ENCODE measurements at places on chromosomes 2 and 18.

DNA sequence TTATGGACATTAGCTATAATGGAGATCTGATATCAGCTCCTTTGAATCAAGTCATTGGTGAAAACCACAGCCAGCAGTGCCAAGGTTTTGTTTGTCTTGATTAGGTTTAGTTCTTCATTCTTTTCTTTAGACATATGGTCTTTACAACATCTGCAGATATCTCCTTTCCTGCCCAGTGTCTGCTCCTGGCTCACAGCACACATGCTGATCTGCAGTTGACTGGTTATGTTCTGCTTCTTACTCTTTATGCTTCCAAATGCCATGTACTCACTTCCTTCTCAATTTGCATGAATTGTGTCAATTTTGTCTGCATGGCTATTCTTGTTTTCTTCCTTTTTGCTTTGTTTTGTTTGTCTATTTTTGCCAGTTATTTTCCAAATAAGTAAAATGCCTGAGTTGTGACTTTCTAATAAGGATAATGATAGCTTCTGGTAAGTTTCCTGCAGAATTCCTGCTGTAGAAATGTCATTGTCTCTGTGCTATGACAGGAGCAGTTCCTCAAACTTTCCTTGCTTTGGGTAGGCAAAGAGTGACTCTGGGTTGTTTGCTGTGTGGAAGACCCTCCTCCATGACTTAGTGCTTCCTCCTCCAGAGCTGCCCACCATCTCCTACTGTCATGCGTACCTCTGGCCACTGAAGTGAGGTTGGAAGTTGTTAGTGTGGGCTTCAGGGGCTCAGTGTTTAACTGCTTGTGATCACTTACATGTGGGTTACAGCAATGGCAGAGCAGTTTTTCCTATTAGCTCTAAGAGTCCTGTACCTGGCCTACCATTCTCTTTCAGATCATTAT, 8.2 kb downstream of the ARHGAP25 start:
- no peak for DNase-seq

- DNase-seq, result no peak
Measured at GRCh38 chr2:154554046-154554445, 144.4 kb upstream of the KCNJ3 start.

- DNase-seq, result no peak
Measured at GRCh38 chr2:23545811-23546210, 160.8 kb downstream of the KLHL29 start.

- peak; percentile 20 for DNase-seq
Measured at GRCh38 chr2:145751629-145752028, 1231.7 kb upstream of the ZEB2 start.

DNA sequence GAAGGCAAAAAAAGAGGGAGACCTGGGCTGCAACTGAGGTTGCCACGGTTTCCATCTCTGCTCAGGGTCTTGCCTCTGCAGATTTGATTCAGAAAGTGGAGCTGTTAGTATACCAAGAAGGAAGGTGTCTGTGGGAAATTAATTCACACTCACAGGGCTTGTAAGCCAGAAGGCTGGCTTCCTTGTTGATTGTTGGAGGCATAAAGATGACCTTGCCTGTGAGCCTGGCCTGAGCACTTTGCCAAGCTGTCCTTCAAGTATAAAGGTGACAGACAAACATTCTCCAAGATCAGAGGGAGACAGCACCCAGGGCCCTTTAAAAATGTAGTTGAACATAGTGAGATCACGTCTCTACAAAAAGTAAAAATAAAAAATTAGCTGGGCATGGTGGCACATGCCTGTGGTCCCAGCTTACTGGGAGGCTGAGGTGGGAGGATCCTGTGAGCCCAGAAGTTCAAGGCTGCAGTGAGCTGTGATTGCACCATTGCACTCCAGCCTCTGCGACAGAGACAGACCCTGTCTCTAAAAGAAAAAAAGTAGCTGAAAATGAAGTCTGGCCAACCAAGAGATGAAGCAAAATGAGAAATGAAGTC, 91.2 kb upstream of the UXS1 start:
- no peak for DNase-seq

DNA sequence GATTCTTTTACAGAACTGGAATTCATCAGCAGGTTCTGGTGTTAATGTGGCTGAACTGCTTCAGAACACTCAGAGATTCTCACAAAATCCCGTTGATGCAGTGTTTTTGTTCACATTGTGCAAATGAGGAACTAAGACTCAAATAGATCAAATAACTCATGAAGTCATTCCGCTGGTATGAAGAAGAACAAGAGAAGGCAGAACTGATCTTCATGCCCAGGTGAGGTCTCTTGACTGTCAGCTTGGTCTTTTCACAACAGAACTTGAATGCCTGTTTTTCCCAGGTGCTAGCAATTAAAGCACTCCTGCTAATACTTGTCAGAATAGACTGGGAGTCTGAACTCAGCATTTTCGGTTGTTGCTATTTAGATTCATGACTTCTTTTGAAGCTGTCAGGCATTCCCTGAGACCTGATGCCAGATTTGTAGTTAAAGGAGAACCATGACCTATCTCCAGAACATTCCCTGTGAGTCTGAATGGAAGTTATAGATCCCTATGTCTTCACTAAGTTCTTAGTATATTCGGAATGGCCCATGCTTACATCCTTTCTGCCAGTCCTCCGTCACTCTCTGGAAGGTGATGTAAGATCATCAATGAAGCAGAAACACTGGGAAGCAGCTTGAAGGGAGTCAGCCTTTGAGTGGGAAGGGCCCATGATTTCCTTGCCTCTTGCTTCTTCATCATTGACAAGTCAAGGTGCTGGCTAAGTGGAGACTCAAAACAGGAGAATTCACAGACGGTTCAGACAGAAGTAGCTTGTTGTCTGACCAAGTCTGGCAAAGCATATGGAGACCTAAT, 155.7 kb downstream of the MTCL1 start:
- no peak for DNase-seq

DNA sequence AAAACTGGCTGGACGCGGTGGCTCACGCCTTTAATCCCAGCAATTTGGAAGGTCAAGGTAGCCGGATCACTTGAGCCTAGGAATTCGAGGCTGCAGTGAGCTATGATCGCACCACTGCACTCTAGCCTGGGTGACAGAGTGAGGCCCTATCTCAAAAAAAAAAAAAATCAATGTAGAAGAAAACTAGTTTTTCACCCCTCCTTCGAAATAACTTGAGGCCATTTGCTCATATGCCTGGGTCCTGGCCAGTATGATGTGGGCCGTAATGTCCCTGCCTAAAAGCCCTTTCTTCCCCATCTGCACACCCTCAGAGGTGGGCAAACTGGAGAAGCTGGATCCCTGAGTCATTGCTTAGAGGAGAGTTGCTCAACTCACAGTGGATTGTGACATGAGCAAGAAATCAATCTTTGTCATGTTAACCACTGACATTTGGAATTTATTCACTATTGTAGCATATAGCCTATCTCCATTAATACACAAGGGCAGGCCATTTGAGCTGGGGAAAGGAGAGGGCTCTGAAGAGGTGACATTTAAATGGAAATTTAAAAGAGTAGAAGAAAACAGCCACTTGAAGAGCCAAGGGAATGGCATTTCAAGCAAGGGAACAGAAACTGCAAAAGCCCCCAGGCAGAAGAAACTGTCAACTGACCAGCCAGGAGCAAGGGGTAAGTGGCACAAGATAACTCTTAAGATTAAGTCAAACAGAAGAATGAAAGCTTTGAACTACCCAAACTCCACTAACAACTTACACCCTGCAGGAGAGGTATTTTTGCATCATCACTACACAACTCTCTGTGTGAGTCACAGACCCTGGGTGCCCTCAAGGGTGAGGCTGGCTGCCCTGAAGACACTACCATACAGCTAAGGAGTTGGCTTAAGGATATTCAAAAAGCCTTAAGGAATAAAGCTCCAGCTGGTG, 7.6 kb upstream of the METTL21A start:
- DNase-seq, result no peak

DNA sequence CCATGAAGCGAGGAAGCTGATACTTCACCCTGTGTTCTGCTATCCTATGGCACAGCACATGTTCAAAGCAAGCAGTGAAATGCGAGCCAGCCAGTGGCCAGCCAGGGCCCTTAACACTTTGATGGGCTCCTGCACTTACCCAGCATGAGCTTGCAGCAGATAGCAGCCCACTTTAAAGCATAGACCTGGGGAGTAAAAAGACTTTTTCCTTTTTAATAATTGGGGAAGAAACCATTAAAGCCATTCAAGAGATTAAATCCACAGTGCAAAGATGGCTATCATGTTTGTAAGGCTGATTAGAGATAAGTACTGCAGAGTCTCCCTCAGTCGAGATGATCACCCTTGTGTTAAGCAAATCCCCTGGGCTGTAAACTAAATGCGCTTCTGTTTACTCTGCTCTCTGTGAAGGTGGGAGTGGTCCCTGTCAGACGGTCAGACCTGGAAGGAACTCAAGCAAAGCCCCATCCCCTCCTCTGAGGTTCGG, 15.7 kb downstream of the CCBE1 start:
- no peak for DNase-seq

GRCh38 chr2:20575935-20576597, 74.8 kb downstream of the HS1BP3 start:
- DNase-seq, result no peak

DNA sequence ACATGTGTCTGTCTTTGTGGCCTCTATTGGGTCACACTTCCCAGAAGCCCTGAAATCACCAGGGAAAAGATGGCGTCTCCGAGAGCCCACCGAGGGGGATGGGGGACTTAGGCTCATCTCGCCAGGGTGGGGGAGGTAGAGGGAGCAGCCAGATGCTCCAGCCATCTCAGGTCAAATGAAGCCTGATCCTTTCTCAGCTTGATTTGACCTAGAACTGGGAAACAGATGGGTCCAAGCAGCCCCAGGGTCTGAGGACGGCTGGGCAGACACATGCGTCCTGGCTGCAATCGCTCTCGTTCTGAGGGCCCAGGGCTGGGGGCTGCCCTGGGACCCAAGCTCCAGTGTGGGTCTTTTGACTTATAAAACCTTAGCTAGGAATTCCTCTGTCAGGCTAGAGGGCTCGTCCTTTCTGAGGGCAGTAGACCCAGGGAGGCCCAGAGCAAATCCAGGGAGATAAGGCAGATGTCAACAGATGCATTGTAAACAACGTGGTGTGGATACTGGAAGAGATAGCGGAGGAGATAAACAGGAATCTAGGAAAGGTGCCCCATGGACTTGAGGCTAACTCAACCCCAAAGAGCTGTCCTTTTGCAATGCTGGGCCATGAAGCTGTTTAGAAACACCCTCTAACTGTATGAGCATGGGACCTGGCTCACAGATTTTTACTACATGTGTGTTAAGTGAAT, 127.7 kb downstream of the MYCN start:
- DNase-seq, result no peak

DNA sequence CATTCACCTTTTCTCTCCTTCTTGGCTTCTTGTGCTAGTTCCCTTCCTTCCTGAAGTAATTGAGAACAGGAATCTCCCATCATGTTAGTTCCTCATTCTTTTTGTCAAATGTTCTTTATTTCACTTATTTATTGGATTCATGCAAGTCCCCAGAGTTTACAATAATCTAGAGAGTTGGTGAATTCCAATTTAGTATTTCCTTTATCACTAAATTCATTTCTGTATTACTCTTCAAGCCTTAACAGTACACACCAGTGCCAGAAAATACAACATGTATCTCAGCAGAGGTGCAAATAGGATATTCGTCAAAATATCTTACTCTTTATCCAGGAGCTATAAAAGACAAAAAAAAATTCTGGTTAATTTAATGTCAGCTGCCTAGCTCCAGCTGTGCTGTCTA, 121.9 kb upstream of the SETBP1 start:
- DNase-seq, result no peak

DNA sequence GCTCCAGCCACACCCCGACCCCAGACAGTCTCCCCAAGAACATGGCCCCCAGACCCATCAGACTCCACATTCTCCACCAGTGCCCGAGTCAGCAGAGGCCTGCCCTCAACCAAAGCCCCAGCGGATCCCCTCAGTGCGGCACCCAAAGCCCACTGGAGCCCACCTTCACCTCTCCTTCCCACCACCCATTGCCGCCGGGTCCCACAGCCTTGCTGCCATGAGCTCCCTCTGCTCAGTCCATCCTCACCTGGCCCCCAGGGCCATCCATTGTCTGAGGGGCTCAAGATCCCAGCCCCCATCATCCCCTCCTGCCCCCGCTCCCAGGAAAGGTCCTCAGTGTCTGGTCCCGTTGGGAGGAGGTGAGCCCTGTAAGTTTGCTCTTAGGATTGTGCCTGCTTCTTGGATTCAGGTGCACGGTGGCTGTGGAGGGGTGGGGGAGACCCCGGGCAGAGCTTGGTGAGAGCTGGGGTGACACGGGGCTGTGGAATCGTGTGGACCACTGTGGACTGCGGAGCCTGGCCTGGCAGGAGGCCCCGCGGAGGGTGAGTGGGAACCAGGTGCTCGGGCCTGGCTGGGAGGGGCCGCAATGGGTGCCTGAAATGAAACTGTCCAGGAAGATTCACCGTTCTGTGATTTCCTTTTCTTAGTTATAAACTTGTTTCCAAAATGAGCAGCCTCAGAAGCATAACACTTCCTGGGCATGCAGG, 32.7 kb upstream of the GPC1 start:
- no peak for DNase-seq

DNA sequence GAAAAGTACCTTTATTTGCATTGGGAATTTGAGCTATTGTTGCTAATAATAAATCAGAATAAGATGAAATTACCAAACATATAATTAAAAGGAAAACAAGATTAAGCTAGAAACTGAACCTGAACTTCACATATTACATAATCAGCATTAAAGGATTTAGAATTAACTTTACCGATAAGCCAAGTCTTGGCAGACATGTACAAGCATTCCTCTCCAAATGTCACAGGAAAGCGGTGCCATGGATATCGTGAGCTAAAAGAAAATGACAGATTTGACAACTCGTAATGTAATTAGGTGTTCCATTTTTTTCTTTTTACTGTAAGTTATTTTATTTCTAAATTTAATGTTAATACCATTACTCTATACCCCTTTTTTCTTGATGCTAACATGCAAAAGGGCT, 55.1 kb upstream of the CD302 start:
- no peak for DNase-seq

GRCh38 chr2:38534746-38535403, 67.9 kb downstream of the HNRNPLL start:
- DNase-seq, result no peak

- peak; percentile 65 for DNase-seq
Measured at GRCh38 chr2:232611559-232612218, 21.7 kb upstream of the EFHD1 start.

- no peak for DNase-seq
Measured at GRCh38 chr18:37272226-37272625, 293.4 kb downstream of the CELF4 start.

DNA sequence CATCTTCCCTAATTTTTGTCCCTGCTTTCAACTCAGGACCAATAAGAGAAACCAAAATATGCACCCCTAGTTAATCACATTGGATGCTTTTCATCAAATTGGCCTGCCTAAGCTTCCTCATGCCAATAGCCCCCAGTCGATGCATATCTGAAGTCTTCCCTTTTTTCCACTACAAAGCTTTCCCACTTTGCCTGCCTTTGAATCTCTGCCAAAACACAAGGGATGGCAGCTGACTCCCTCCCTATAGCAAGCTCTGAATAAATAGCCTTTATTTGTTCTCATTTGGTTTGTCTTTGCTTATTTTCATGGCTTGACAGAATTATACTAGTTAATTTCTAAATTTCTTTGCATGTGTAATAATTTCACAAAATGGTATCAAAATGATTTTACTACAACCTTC, 621.2 kb downstream of the MBD2 start:
- no peak for DNase-seq

- DNase-seq, result no peak
Measured at GRCh38 chr2:118584062-118584749, 263.2 kb downstream of the EN1 start.

GRCh38 chr2:29606104-29607037, 315.0 kb downstream of the ALK start:
- no peak for DNase-seq

GRCh38 chr2:36404754-36405153, 49.2 kb downstream of the CRIM1 start:
- DNase-seq, result no peak

- DNase-seq, result no peak
Measured at GRCh38 chr2:222521099-222521498, 96.8 kb downstream of the SGPP2 start.

Measured in CD4-positive, alpha-beta T cell treated with Interleukin-21 for 1 hour (primary cell).